ENCODE measurements at places on chromosomes 5 and 9.

DNA sequence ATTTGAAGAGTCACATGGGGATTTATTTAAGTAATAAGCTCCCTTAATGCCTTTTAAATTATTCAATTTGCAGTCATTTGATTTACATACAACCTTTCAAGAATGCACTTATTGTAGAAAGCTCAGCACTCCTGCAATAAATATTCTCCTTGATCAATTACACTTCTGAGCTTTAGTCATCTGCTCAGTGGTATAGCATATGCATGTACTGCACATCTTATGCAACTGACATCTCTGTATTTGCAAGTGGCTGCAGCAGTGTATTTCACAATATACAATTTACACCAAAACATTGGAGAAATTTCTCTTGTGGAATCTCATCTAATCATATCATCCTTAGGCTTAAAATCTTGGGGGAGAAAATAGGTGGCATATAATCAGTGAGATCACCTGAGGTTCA lies 325.7 kb downstream of the SLF1 start:
- no peak for DNase-seq

DNA sequence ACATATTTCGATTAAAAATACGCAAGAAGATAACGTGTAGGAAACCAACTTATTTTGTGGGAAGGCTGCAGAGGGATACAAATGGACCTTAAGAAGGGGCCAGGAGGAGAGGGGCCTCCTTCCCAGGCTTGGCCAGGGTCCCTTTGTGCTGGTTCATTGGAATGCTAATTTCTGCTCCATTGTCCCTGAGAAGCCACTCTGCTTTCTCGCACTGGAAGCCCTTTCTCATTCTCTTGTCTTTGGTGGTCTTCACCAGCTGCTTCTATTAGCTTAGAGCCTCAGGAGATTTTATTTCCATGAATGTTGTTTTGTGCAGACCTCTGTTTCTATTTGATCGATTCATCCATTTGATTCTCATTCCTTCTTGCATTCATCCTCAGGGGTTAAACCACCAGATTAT lies 325.4 kb downstream of the TMEM38B start:
- no peak for DNase-seq

- DNase-seq = no peak
Observed at GRCh38 chr9:16333691-16334090, 536.8 kb downstream of the BNC2 start.

- no peak for DNase-seq
Observed at GRCh38 chr5:109196087-109196822, 213.5 kb downstream of the PJA2 start.

All from activated CD4-positive, alpha-beta T cell treated with anti-CD3 and anti-CD28 coated beads, Interleukin-10, Interleukin-2, amounts not matched to agents 100 ng/mL and 50 ng/mL, durations not matched to agents 16 hours and 8 hours (primary cell).